Esophagus muscularis mucosa (tissue), 4 donors: ENCODE measurements at places on chromosomes 5 and 9. TPM values are rescaled to one million over a fixed set of nuclear protein-coding genes. Genes with fewer than 3 reads are reported as not detected.

DNA sequence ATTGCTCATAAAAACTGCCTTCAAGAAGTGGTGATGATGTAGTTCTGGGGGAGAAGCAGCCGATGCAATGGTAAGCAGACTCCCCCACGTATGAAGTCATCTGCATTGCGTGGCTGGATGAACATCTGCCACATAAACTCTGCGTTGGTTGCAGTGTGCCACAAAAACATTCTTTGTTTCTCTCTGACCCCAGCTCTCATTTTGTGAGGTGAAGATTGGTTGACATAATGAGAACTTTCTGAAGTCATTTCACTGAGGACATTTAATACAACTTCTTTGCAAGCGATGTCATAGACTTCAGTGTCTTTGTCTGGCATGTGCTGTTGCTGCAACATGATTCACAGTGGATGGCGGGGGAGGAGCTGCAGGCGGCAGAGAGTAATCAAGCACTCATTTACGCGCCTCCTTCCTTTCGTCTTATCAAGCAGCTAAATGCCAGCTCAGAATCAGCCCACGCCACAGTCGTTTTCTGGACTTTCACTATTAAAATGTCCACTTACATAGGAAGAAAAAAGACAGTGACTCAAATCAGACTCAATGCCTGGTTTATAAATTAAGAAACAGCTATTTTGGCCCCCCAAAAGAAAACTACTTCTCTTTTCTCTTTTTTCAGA lies 91.5 kb upstream of the NFIL3 start:
- peak; percentile 42 for DNase-seq
- H3K4me1 ChIP-seq = no peaks in the 10 kb centered on the region
- H3K27ac ChIP-seq = no peak overlapping the region
- H3K36me3 ChIP-seq = no peaks in the 10 kb centered on the region

DNA sequence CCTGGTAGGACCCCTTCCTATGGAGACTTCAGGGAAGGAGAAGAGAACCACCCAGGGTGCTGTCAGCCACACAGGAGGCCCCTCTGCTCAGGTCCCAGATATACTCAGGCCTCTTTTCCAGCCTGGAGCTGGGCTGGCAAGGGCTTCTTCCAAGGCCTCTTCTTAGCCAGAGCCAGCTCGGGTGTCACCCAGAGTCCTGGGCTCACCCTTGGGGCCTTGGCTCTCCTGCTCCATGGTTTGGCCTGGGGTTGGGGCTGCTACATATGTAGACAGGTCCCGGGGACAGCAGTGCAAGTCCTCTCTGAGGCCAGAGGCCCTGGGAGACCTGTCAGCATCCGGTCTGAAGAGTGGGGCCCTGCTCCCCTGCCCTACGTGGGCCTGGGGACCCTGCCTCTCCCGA lies 22.8 kb downstream of the PAEP start:
- no peak overlapping the region for H3K27ac ChIP-seq
- no peaks in the 10 kb centered on the region for H3K4me1 ChIP-seq
- H3K27me3 ChIP-seq = no peaks in the 10 kb centered on the region

DNA sequence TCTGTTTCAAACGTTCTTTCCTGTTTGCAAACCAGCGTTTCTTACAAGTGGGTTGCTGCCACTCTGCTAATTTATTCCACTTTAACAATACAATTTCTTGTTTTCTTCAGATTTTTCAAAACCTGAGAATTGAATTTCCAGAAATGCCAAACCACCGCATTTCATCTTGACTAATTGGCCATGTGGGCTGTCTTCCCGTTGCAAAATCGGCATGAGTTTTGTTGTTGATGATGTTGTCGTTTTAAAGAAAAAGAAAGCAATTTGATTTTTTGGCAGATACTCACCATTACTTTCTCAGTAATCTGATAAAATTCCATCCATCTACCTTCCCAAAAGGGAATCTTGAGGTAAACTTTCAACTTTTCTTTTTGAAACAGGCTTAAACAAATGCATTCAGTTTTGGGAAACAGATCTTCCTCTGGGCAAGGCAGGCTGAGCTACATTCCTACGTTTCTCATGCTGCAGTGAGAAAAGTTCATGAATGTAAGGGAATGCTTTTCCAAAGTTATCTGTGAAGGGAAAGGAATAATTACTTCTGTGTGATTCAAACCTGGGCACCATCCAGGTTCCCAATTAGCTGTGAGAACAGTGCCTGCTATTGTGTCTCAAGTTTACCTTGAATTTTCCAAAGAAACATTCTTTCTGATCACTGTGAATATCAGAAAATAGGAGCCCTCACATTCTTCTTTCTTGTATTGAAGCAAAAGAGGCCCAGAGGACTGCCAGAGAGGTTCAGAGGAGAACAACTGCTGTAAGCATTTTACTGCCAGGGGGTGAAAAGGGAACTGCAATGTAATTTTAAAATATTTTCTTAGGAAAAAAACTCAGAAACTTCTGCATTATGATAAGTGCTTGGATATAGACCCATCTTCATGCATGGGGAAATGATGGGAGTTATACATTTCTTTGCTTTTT lies 100.7 kb upstream of the TUT7 start:
- peaks cover 22% of the 10 kb centered on the region for H3K4me1 ChIP-seq
- peak overlapping the region; percentile 48 for H3K27ac ChIP-seq
- no peaks in the 10 kb centered on the region for H3K36me3 ChIP-seq
- H3K4me3 ChIP-seq = no peak overlapping the region
- H3K27me3 ChIP-seq = no peaks in the 10 kb centered on the region

GRCh38 chr5:10118150-10118549 lies 131.5 kb downstream of the ATPSCKMT start:
- DNase-seq = no peak
- H3K27ac ChIP-seq = no peak overlapping the region
- H3K4me1 ChIP-seq = no peaks in the 10 kb centered on the region

- peak; percentile 29 for DNase-seq
- H3K4me1 ChIP-seq = peaks cover 6% of the 10 kb centered on the region
Measured at GRCh38 chr9:116234081-116234480, 80.5 kb downstream of the PAPPA start.

DNA sequence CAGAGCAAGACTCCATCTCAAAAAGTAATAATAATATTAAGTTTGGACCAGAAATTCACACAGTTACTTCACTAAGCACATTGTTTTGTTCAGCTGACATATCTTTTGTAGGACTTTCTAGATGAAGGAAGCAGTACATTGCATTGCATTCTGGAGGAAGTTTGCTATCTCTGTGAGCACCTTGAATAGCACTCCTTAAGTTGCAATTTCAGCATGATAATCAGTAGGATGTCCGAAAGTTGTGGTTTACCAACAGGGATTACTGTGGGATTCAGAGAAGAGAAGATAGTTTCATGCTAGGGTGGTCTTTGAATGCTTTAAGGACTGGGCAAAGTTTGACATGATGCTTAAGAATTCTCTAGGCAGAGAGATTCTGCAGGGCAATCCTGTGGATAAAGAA lies 18.4 kb upstream of the TTC23L start:
- no peaks in the 10 kb centered on the region for H3K27me3 ChIP-seq
- no peak for DNase-seq
- no peak overlapping the region for H3K4me3 ChIP-seq
- no peaks in the 10 kb centered on the region for H3K4me1 ChIP-seq

- peaks cover 69% of the 10 kb centered on the region for H3K4me1 ChIP-seq
- H3K27ac ChIP-seq = no peak overlapping the region
- H3K4me3 ChIP-seq = no peak overlapping the region
- no peak for DNase-seq
Measured at GRCh38 chr9:88399966-88400365, 11.7 kb downstream of the SPIN1 start.

DNA sequence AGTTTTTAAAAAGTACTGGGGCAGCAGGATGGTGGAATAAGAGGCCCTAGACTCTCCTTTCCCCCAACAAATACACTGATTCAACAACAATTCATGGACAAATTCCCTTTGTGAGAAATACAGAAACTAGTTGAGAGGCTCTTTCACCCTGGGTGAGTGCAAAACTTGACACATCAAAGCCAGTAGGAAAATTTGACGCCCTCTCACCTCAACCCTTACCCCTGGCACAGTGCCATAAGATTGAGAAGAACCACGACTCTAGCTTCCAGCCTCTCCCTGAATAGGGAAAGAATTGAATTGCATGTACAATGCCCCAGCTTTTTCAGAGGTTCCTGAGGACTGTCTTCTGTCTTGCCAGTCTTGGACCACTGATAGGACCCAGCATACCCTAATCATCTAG lies 12.3 kb downstream of the KIF4B start:
- no peaks in the 10 kb centered on the region for H3K4me1 ChIP-seq
- H3K36me3 ChIP-seq = no peaks in the 10 kb centered on the region
- no peak overlapping the region for H3K27ac ChIP-seq
- no peaks in the 10 kb centered on the region for H3K27me3 ChIP-seq

DNA sequence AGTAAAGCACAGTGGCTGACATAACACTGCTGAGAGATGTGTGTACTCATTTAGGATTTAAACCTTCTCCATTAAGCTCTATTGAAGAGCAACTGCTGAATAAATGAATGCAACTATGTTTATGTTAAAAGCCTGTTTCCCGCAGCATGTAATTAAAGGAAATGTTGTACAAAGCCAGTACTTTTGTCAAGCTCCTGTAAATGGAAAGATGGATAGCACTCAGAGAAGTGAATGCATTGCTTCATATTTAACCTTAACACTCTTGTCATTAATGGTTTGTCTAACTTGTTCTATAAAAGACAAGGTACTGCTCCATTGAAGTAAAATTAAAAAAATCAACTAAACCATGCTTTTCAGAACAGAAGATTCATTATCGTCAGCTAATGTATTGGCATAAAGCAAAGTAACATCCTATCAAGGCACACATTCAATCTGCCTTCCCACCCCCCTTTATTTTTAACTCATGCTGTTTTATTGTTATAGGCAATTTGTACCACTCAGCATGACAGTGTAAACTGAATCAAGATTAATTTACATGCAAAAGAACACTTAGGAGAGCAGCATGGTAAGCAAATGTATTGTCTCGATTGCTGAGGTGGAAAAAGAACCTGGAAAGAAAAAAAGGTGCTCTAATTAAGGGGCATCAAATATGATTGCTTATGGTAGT lies 240.9 kb upstream of the TBCA start:
- no peak overlapping the region for H3K4me3 ChIP-seq
- no peak for DNase-seq
- H3K27me3 ChIP-seq = no peaks in the 10 kb centered on the region
- no peaks in the 10 kb centered on the region for H3K4me1 ChIP-seq

GRCh38 chr5:79636981-79637733 lies 24.9 kb downstream of the TENT2 start:
- peaks cover 41% of the 10 kb centered on the region for H3K36me3 ChIP-seq
- peaks cover 5% of the 10 kb centered on the region for H3K4me1 ChIP-seq
- DNase-seq = no peak
- H3K4me3 ChIP-seq = no peak overlapping the region
- H3K27ac ChIP-seq = no peak overlapping the region

GRCh38 chr9:6641561-6641960 lies 4.0 kb downstream of the GLDC start:
- peaks cover 19% of the 10 kb centered on the region for H3K4me1 ChIP-seq
- no peaks in the 10 kb centered on the region for H3K36me3 ChIP-seq
- H3K27me3 ChIP-seq = peaks cover 4% of the 10 kb centered on the region
- DNase-seq = no peak
- H3K4me3 ChIP-seq = no peak overlapping the region

DNA sequence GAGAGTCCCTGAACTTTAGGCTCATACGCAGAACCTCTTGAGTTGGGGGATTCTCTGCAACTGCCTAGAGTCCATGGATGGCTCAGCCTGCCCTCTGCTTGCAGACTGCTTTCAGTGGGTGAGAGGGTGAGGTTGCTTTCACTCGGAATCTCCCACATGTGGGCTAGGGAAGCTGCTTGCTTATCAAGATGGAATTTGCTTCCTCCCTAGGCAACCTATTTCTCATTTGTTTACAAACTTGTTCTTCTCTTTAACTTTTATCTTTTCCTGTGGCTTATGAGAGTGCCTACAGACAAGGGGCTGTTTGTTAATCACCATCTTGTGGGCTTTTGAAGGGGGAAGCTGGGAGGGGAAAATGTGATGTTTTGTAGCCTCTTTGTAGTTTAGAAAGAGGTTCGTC lies 10.0 kb downstream of the TLE4 start:
- H3K36me3 ChIP-seq = no peaks in the 10 kb centered on the region
- no peaks in the 10 kb centered on the region for H3K27me3 ChIP-seq
- DNase-seq = no peak
- H3K4me1 ChIP-seq = peaks cover 46% of the 10 kb centered on the region
- no peak overlapping the region for H3K4me3 ChIP-seq

GRCh38 chr9:86333651-86334050 lies 20.6 kb downstream of the TUT7 start:
- no peaks in the 10 kb centered on the region for H3K4me1 ChIP-seq
- H3K27ac ChIP-seq = no peak overlapping the region
- no peak for DNase-seq
- peaks cover 40% of the 10 kb centered on the region for H3K36me3 ChIP-seq
- no peak overlapping the region for H3K4me3 ChIP-seq

DNA sequence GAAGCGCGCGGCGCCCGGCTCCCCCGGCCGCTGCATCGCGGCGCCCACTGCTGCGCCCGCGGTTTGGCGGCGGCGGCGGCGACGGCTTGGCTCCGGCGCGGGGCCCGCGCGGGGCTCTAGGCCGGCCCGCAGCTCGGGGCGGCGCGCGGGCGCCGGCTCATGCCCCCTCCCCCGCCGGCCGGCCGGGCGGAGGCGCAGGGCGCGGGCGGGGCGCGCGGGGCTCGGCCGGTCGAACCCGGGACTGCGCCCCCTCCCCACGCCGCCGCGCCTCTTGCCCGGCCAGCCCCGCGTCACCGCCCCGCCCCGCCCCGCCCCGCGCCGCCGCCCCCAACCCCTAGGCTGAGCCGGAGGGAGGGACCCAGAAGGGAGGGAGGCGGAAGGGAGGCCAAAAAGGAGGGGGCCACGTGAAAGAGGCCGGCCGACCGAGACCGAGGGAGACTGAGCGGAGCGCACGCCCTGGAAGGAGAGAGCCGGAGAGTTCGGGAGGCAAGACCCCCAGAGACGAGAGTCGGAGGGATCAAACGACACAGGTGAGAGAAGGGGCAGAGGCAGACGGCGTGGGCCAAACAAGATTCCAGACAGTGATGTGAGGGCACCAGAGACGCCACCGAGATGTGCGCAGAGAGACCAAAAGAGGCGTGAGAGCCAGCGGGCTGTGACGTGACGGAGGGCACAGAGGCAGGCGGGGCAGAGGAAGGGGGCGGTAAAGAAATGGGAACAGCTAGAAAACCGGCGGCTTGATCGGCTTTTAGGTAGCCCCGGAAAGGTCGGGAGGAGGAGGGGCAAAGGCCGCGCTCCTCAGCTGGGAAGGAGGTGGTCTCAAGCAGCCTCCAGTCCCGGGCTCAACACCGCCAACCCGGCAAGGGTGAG lies at the start of gene BARX1:
TSS of gene BARX1 (minus strand) at position 245 of the 870 bp plus-strand sequence. CDS start at position 36, 209 bp downstream.
- H3K27me3 ChIP-seq = peaks cover 92% of the 10 kb centered on the region
- peaks cover 78% of the 10 kb centered on the region for H3K4me1 ChIP-seq
- no peak within 1 kb of the TSS for H3K27ac ChIP-seq
- no peaks in the 10 kb centered on the region for H3K36me3 ChIP-seq
- no peak for DNase-seq
- H3K4me3 ChIP-seq = peak within 1 kb of the TSS; percentile 42

GRCh38 chr5:66860199-66860975 lies 264.2 kb downstream of the MAST4 start:
- no peak overlapping the region for H3K27ac ChIP-seq
- H3K27me3 ChIP-seq = no peaks in the 10 kb centered on the region
- H3K4me3 ChIP-seq = no peak overlapping the region
- no peak for DNase-seq
- no peaks in the 10 kb centered on the region for H3K4me1 ChIP-seq

GRCh38 chr9:112111461-112111860 lies 63.6 kb downstream of the SUSD1 start:
- H3K27ac ChIP-seq = no peak overlapping the region
- no peak overlapping the region for H3K4me3 ChIP-seq
- DNase-seq = peak; percentile 57
- no peaks in the 10 kb centered on the region for H3K4me1 ChIP-seq
- no peaks in the 10 kb centered on the region for H3K36me3 ChIP-seq

C9orf40 gene
- 6.2 TPM for total RNA-seq

TNFSF8 gene
- total RNA-seq = 4.0 TPM

NINJ1 gene
- 73.5 TPM for total RNA-seq

HAPLN1 gene
- 0.39 TPM for total RNA-seq

CTSV gene
- not detected for total RNA-seq

PCDHGB5 gene
- 6.9 TPM for total RNA-seq

ASPN gene
- total RNA-seq = 9.1 TPM

FCN2 gene
- not detected for total RNA-seq
